Fibroblast of skin of back (primary cell): ENCODE measurements at places on chromosomes 16 and 17.

- no peak for DNase-seq
These were observed 19.0 kb upstream of the VWA3A start for GRCh38 chr16:22073350-22073749.

GRCh38 chr16:53949715-53950410 lies 245.9 kb downstream of the FTO start:
- no peak for DNase-seq

GRCh38 chr16:67878846-67879245 lies 5.8 kb upstream of the NRN1L start:
- no peak for DNase-seq

DNA sequence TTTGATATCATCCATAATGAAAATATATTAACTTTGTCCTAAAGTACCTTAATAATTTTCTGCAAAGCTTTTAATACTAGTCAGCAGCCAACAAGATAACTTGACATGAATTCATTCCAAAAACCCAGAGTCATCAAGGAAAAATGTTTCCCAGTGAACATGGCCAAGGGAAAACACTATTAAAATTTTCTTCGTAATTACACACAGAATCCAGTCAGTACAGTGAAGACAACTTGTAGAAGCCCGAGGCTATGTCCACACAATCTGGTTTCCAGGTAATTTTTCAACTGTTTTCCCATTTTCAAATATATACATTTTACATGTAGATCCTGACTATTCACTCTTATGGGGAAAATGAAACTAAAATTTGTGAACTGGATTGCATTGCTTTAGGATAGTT lies 600.9 kb downstream of the CDH8 start:
- DNase-seq, result peak; percentile 66

DNA sequence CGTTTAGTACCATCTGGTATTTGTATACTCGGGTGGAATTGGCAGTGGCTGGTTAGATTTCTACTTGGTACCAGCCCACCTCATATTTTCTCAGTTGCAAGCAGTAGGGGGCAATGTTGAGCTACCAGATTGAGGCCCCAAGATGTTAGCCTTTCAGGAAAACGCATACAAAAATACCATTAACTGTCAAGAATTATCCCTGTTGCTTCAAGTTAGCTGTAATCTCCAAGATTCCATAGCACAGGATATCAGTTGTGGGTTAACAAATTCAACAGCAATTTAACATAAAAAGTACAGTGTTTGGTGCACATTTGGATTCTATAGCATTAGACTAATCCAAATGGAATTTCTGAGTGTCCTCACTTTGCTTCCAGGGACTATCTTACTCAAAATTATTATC lies 188.2 kb downstream of the FTO start:
- peak; percentile 82 for DNase-seq

DNA sequence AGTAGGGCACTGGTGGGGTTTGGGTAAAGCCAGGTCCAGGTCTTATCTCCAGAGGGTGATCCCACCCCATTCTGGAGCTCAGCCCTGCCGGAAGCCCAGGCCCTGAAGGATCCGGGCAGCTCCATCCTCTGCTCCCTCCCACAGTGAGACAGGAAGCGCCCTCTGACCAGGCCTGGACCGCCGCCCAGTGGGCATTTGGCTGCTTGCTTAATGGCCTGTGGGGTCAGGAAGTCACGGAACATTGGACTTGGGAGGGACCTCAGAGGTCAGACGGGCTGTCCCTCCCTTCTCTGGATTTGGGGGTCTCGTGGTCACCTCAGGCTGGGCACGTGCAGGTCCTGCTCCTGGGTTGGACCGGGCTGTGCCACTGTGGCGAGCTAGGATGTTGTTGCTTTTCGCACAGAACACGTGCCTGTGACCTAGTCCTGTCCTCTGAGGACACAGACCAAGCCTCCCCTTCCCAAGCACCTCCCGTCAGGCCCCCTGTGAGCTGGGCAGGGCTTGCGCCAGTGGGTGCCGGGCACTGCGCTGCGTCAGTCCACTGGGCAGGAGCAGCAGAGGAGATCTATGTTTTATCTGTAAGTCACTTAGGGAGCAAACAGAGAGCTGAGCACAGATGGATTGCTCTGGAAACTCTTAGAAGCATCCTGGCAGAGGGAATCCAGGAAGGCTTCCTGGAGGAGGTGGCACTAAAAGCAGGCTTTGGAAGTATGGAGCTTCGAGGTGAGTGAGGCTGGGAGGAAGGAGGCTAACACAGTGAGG lies 49.4 kb upstream of the GSE1 start:
- no peak for DNase-seq

- no peak for DNase-seq
These were observed 472.4 kb downstream of the PMP22 start for GRCh38 chr17:14792746-14793145.

- DNase-seq, result no peak
These were observed 17.5 kb downstream of the FANCA start for GRCh38 chr16:89798832-89799370.

DNA sequence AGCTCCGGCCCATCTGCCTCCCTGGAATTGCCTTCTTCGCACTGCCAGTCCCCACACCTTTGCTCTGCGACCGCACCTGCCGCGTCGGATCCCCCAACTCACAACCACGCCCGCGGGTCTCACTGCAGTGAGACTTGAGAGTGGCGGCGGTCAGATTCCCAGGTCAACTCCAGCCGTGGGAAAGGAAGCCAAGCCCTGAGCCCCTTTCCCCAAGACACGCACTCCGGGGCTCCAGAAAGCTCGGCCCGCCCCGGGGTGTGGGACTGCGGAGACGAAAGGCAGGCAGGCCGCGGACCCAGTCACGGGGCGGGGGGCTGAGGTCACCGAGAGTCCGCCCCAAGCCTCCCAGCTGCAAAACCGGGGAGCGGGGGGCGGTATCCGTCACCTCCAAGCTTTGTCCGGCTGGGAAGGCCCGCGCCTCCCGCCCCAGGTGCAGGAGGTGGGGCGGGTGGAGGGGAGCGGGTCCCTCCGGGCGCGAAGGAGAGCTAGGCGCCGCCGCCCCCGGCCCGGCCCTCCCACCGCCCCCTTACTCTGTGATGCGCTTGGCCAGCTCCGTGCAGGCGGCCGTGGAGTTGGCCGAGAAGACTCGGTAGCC lies 615 bp downstream of the PRPSAP1 start:
- no peak for DNase-seq

DNA sequence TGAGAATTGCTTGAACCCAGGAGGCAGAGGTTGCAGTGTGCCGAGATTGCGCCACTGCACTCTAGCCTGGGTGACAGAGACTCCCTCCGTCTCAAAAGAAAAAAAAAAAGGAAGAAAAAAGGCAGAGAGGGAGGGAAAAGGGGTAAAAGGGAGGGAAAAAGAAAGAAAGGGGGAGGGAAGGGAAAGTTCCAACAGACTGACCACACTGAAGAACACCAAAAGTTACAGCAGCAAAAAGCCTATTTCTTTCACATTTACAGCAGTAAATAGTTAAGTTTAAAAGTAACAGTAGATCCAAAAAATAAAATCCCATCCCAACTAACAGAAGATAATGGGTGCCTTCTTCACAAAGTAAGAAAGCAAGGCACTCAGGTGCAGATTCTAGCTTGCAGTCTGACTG lies 36.9 kb upstream of the C17orf78 start:
- no peak for DNase-seq

DNA sequence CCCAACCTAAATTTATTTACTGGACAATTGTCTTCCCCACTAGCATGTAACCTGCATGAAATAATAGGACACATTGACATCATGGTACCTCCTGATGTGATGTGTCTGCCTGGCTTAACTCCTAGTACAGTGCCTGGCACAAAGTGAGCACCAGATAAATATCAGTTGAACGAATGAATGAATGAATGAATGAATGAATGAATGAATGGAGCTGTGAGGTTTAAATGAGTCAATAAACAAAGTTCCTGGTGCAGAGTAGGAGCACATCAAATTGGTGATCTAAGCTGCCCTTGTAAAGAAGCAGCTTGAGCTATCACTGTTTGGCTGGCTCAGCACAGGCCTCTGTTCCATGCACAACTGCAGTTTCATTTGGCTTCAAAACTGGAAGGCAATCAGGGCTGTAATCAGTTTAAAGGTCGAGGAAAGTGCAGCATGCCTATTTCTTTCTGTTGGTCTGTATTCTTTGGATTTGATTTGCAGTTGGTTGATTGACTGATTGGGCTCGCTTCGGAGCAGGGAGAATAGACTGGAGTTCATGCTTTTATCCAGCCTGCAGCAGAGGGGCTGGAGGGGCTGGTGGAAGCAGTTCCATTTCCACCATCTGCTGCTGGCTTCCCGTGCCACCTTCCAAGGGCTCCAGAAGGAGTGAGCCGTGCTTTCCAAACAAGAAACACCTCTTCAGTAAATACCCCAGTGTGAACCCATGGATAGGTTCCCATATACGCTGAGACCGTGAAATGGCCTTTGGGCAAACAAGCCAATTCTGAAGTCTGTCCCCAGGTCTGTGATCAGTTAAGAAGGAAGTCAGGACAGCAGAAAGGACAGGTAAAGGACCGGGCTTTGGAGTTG lies 54.6 kb downstream of the GPRC5B start:
- no peak for DNase-seq

- no peak for DNase-seq
These were observed 204.7 kb upstream of the CIBAR2 start for GRCh38 chr16:85316944-85317343.

GRCh38 chr17:57833179-57833939 lies 16.5 kb downstream of the MRPS23 start:
- peak; percentile 72 for DNase-seq

DNA sequence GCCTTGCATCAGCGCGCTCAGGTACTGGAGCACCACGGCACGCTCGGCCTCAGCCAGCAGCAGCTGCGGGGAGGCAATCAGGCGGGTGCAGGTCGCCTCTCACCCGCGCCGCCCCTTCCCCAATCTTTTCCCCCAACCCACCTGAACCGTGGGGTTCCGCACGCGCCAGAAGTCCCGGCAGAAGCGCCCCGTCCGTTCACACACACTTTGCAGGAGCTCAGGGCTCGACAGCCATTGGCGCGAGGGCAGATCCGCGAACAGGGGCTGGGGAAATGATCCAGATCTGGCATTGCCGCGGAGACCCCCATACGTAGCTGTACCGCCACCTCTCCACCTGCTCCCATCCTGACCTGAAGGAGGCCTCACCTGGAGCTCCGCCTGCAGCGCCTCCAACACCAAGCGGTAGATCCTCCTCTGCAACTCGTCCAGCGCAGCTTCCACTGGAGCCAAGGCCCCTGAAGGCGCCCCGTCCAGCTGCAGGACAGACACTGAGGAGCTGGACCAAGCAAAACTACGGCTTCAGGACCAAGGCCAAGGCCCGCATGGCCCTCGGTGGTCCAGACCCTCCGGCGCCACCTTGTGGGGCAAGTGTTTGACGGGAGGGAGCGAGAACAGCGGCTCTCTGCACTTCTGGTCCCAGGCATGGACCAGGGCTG lies 1.4 kb upstream of the MATCAP1 start:
- peak; percentile 86 for DNase-seq

DNA sequence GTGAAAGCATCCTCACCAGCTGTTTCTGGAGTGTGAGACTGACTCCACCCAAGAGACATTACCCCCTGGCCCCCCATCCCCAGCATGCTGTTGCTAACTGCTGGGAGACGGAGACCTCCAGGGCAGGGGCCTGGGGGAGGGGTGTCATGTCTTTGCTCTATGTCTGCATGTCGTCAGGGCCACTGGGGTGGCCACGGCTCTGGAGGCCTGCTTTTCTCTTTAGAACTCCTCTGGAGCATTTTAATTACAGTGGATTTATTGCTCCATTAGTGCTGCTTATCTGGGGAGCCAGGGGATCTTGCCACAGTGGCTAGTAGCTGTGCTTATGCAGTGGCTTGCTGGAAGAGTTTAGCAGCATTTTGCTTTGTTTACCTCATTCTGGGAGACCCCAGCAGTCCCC lies 32.3 kb downstream of the CLEC16A start:
- no peak for DNase-seq

DNA sequence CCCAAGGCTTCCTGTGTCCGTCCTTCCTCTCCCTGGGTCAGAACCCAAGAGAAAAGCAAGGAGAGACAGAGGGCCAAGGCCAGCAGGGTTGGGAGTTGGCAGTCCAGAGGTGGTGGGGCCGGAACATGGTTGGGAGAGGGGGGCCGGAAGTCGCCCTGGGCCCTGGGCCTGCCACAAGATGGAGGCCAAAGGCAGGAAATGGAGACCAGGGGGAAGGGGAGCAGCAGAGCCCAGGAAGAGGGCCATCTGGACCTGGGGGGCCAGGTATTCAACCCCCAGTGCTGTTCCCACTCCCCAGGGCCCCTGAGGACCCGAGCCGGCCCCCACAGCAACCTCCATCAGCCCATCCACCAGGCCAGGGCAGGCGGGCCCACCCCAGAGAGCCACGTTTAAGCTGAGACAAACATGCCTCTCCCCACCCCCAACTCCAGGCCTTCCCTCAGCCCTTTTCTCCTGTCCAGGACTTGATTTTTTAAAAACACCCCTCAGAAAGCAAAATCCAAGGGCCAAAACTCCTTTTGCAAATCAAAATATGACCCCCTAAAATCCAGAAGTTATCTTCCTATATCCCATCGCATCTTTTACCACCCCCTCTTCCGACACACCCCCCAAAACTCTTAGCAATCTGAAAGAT lies 4.4 kb upstream of the BCL6B start:
- no peak for DNase-seq

- DNase-seq, result peak; percentile 61
These were observed 25.4 kb downstream of the BMERB1 start for GRCh38 chr16:15459791-15460190.

GRCh38 chr16:88077328-88078108 lies 126.3 kb downstream of the BANP start:
- no peak for DNase-seq

DNA sequence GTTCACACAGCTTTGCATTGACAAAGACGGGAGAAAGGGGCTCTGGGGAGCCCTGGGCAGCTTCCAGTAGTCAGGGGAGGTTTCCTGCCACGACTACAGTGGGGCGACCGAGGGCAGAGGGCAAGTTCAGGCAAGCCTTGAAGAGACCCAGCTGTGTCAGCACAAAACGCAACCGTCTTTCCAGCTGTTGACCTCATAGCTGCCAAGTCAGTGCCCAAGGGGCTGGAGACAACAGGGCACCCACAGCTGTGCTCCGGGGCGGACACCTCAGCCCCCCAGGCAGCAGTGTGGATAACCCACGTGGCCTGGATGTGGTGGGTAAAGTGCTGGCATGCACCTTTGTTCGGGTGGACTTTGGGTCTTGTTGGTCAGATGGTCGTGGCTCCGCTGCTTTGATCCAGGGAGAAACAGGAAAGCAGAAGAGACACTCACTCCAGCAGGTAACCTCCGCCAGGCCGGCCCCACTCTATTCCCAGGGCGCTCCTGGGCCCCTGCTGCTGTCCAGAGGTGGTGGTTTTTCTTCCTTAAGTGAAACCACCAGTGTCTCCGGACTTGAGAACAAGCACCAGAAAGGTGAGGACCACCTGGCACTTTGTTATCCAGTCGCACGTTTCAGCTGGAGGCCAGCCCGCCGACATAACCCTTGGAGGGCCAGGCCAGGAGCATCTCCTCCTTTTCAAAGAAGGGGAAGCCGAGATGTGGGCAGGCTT lies 17.6 kb upstream of the CBX2 start:
- no peak for DNase-seq
